ENCODE measurements at places on chromosomes 12 and 14.

- DNase-seq: no peak
Observed at GRCh38 chr14:98200601-98201000, 1071.4 kb downstream of the BCL11B start.

DNA sequence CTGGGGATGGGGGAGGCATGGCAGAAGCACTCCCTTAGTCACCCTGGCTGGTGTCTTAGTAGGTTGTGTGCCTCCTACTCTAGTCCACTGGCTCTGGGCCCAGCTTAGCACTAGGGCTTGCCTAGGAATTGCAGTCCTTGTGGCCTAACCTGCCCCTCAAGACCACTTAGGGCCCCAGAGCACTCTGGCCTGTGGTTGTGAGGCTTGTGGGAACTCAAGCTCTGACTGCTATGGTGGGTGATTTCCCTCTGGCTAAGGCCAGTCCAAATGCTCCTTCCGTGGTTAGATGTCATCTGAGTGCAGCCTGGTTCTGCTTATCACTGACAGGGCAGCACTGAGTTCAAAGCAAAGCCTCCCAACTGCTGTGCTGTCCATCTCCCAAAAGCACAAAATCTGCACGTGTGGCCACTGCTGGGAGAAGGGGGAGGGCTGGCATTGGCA, 20.2 kb downstream of the FGD4 start:
- no peak for DNase-seq

DNA sequence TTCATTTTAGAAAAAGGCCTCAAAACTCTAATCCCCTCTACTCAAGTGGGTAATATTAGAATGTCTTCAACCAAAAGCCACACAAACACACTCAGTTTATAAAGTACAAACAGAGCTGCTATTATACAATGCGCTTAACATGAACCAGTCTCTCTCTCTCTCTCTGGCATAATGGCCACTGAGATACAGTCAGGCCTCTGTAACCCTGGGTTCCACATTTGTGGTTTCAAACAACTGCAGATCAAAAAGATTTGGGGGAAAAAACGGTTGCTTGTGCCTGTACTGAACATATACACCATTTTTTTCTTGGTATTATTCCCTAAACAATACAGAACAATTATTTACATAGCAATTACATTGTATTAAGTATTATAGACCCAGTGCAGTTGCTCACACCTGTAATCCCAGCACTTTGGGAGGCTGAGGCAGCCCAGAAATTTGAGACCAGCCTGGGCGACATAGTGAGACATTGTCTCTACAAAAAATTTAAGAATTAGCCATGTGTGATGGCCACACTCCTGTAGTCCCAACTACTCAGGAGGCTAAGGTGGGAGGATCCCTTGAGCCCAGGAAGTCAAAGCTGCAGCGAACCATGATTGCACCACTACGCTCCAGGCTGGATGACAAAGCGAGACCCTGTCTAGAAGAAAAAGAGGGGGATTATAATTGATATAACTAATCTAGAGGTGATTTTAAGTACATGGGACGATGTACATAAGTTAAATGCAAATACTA, 5.6 kb downstream of the SLC11A2 start:
- DNase-seq: no peak

DNA sequence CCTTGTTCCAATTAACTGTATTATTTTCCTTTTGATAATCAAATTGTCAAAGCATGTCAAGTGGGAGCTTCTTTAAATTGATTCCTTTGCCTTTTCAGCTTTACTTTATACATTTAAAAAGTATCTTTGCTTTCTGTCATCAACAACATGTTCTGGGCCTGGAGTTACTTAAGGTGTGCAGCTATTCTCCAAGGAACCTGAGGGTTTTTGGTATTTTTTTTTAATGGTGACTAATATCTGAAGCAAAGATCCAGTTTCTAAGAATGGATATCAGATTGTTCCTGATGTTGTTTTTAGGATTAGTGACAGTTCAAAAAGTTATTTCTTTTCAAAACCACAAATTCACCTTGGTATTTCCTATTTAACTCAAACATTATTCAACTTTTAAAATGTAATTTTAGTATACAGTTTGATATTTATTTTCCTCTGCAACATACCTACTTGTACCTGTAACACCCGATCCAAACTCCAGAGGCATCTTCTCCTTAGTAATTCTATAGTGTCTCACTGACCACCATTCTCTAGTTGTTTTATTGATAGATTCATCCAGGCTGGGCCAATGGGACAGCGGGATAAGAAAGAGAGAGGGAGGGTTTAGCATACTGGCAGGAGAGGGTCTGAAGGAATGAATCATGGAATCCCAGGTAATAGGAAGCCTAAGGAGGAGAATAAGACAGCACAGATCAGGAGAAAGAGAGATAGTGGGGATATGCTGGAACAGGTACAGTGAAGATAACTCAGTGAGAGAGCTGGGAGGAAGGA, 3.1 kb downstream of the CBLN3 start:
- no peak for DNase-seq

DNA sequence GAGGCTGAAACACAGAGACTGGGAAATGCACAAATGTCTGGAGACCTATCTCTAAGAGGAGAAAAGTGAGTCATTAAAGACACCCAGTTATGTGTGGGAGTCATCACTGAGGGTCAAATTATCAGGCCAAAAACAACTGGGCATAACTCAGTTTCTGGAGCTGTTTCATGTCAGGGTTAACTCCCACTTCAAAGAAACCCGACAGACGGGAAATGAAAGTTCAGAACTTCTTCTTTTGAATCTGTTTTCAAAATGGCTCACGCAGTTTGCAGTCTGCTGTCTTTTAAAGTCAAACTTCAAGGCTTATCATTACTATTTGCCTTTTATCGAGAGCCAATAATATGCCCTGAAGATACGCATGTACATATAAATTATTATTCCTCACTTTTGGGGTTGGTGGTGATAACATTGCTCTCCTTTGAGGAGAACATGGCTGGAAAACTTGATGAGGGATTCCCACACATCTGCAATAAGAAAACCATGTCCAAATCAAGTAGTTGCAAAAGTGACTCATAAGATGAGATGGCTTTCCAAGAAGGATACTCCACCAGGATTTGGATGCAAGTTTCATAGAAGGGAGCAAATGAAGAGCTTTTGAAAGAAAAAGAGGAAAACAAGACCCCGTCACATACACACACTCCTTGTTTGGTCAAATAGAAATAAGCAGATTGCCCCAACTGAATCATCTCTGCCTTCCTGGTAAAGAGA, 341.4 kb downstream of the ADAMTS20 start:
- no peak for DNase-seq

DNA sequence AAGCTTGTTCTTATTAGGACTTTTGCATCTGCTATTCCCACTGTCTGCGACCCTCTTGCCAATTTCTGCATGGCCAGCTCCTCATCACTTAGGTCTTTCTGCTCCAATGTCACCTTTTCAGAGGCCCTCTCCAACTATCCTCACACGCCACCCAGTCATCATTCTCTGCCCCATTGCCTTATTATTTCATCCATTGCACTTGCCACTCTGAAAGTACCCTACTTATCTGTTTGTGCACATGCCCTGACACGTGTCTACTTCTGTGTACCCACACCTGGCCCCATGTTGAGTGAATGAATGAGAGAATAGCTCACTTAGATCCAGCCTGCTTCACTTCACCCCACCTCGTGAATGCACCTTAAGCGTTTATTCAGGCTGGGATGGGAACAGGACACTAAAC, 218.7 kb upstream of the TBX3 start:
- DNase-seq: no peak

DNA sequence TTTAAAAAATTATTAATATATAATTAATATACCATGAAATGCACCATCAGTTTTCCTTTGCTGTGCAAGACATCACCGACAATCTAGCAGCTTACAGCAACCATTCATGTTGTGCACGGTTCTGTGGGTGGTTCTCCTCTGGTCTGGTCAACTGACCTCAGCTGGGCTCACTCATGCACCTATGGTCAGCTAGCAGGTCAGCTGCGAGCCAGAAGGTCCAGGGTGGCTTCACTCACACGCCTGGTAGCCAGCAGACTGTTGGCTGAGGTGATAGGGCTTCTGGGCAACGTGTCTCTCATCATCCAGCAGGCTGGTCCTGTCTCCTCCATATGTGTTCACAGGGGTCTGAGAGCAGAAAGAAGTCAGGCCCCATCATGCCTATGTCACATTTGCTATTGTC, 210.4 kb downstream of the KIF26A start:
- no peak for DNase-seq

DNA sequence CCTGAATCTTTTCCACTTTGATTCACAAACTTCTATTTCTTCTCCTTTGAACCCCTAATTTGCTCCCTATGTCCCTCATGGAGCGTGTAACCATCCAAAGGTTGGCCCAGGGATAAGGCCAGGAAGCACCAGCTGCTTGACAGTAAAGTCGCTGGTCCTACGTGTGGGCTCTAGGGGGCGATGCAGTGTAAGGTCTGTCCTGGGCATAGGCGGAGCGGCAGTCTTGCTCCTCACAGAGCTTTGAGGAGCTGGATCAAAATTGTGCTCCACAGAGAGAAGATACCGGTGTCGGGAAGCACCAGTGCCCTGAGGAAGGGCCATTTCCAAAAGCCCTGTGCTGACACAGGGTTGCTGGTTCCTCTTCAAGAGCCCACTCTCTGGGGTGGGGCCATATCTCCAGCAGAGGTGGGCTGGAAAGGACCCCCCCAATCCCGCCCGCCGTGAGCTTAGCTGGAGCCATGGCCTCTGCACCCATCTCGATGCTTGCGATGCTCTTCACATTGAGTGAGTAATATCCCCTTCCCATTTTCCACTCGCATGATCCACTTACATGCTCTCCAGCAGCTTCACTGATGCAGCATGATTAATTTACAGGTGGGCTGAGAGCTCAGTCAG, 49.9 kb upstream of the OR4E1 start:
- no peak for DNase-seq

DNA sequence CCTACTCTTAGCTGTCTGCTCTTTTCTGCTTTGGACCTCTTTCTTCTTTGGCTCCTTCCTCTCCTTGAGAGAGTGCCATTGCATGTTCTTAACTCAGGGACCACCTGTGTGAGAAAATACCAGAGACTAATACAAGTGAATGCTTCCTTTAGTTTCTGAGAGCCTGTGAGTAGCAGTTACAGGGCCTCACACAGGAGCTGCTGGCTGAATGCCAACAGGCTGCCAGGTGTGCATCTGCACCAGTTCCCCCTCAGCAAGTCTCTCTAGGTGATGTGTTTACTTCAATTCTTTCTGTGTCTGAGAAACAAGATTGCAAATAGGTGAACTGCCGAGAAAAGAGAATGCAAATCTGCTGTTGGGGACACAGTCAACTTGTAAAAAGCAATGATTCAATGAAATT, 108.2 kb downstream of the STXBP6 start:
- no peak for DNase-seq

DNA sequence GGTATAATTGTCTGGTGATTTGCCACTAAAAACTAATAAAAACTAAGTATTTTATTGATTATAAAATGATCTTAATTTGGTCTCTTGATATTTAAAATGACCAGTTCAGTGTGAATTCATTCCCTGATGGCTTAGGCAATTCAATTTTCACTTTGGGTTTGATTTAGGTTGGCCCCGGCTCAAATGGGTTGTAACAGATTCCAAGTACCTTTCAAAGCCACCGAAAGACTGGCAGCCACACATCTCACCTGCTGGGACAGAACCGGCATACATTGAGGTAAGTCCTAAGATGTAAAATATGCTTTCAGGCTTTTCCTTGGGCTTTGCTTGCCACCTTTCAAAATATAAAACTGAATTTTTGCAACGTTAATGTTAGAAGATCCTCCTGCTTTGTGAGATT, 77.5 kb upstream of the ATF1 start:
- no peak for DNase-seq

DNA sequence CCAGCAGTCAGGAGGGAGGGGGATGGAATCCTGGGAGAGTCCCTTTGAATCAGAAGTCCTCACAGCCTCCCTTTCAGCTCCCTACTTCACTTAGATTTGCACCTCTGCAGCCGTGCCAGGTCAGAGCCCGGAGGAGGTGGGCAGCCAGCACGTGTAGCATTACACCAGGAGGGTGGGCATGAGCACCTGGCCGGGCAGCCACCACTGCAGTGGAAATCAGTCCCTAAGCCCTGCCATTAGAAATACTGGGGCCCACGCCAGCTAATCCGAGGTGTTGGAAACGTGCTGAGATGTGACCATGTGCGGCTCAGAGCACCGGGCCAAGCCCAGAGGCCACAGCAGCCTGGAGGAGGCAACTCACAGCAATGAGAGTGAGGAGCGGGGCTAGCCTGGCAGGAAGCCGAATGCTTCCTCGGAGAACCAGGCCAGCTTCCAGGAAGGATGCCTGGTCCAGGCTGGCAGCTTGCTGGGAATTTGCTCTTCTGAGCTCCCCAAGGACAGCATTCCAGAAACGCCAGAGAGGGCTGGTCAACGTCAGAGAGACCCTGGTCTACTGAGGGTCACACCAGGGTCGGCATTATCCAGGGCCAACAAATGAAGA, 9.4 kb upstream of the CACNA2D4 start:
- no peak for DNase-seq

GRCh38 chr12:54383041-54383609, 1.4 kb downstream of the ZNF385A start:
- no peak for DNase-seq

GRCh38 chr12:49126852-49127763, 4.1 kb downstream of the TUBA1B start:
- DNase-seq: no peak

DNA sequence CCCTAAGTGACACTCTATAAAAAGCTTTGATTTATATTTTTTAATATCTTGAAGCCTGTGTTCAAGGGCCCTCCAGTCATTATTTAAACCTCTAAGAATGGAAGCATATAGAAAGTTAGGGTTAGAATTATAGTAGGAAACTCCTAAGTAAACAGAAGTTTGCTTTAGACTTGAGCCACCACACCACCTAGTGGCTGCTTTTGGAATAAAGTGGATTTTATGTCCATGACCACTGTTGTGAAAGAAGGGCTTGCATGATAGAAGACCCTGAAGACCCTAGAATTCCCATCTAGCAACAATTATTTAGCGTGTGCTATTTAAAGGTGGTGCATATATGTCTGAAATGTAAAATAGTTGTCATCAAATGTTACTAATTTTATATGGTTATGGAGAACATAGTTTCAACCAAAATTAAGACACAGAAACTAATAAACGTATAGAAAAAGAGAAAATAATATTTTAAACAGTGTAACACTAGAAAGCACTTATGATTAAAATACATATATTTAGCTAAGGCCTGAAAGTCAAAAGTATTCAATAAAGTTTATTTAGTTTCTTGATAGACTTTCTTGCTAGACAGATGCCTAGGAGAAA, 21.3 kb downstream of the LRRIQ1 start:
- no peak for DNase-seq
